NT2/D1 (cell line): ENCODE measurements at places on chromosomes 4 and X.

DNA sequence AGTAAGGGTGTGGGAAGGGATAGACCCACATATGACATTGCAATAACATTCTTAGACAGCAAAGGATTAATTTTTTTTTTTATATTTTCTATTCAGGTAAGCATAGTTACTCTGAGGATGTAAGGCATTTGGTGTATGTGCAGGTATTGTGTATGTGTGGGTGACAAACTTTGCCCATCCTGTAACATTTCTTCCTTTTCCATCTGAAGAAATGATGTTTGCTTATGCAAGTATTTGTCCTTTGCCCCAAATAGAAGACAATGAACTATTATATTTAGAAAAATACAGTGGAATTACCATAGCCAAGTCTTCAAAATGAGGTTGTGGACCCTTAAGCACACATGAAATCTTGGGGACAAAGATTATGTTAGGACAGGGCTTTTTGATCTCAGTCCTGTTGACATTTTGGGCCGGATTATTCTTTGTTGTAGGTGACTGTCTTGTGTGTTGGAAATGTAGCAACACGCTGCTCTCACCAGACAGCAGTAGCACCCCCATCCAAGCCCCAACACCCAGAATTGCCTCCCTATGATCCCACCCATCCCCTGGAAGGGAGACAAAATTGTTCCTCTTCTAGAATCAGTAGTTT lies 1244.7 kb downstream of the STIM2 start:
- DNase-seq, result no peak

DNA sequence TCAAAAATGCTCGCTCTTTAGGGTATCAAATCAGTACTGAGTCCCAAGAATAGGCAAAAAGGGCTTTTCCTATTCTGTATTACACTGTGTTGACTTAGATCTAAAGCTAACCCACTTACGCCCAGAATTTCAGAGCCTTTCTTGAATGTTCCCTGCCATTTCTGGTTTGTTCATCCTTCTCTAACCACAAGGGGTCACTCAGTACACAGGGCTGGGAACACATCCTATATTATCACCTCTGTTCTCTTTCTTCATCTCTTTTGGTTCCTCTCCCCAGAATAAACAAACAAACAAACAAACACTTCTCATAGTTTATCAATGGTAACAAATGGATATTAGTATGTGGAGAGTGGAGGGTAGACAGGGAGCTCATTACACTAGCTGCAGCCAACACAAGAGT lies 25.5 kb upstream of the MORC4 start:
- DNase-seq, result peak; percentile 18

- DNase-seq, result no peak
Observed at GRCh38 chr4:162700815-162701361, 465.8 kb downstream of the NAF1 start.

GRCh38 chrX:78839711-78840110 lies 92.2 kb downstream of the LPAR4 start:
- DNase-seq, result no peak

- no peak for DNase-seq
Observed at GRCh38 chrX:81174286-81174685, 27.4 kb downstream of the HMGN5 start.

DNA sequence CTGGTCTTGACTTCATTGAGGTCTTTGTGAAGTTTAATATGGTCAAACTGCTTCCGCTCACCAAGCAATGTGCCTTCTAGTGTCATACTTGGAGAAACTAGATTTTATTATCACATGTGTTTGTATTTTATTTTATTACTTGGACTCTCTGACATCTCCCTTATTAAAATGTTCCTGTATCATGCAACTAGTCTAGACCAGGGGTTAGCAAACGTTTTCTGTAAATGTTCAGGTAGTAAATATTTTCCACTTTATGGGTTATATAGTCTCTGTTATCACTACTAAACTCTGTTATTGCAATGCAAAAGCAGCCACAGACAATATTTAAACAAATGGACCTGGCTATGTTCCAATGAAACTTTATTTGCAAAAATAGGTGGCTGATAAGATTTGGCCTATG lies 443.8 kb downstream of the MID1IP1 start:
- no peak for DNase-seq

- no peak for DNase-seq
Observed at GRCh38 chrX:153973127-153974002, 811 bp downstream of the TMEM187 start.

GRCh38 chrX:133943507-133943906 lies 41.9 kb downstream of the GPC3 start:
- DNase-seq, result no peak

GRCh38 chr4:182231080-182231479 lies 12.1 kb upstream of the TENM3 start:
- DNase-seq, result no peak

DNA sequence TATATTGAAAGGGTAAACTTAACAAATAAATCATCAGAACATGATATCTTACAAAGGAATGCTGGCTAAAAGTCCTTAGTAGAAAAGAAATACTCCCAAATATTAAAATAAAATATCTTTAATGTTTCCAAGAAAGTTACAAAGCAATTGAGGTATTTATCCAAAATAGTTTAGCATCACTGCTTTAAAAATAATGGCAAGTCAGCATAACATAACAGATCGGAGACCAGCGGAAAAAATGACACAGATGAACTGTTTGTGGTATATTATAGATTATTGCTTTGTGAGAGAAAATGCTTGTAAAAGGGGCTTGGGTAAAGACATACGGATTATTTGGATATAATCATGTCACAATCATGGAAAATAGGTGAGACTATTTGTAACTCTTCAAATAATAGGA lies 168.5 kb upstream of the TEX13C start:
- no peak for DNase-seq

- DNase-seq, result no peak
Observed at GRCh38 chrX:72620550-72621145, 48.0 kb upstream of the HDAC8 start.

GRCh38 chrX:80335062-80335830 lies 85.0 kb upstream of the TENT5D start:
- DNase-seq, result peak; percentile 56

GRCh38 chrX:130083107-130083490 lies 27.2 kb downstream of the ELF4 start:
- DNase-seq, result no peak

- no peak for DNase-seq
Observed at GRCh38 chrX:10008483-10009056, 41.4 kb downstream of the CLDN34 start.

- DNase-seq, result no peak
Observed at GRCh38 chrX:147226801-147227200, 412.3 kb upstream of the CXorf51A start.

- DNase-seq, result no peak
Observed at GRCh38 chr4:55571806-55572205, 20.2 kb downstream of the PDCL2 start.

DNA sequence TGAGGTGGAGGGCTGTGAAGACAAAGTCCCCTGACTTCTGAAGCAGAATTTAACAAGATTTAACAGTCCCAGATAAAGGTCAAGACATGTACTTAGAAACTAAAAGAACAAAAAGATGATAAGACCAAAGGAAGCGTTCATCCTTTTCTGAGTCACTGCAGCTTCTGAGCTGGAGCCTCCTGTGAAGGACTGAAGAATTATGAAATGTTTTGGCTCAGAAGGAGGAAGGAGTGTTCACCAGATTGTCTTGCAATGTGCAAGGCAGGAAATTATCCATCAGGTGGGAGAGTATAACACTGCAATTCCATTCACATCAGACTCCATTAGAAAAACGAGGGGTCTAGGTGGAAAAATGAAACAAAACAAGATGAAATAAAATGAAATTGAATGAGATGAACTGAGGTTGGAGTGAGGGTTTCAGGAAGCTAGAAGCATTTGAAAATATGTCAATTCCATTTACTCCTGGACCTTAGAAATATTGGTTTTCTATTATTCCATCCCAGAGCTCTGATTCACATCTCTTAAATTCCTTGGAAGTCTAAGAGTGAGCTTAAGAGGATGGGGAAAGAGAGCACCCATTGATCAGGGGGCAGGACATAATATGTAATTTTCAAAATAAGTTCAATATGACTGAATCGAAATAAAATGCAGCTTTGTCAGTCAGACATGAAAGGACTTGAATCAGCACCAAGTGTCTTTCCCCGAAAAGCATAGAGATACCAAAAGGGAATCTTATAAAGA lies 186.1 kb upstream of the LNX1 start:
- no peak for DNase-seq

GRCh38 chr4:89700766-89701423 lies 136.1 kb downstream of the SNCA start:
- DNase-seq, result no peak
